ENCODE measurements at places on chromosomes 7 and 10. TPM values are rescaled to one million over a fixed set of nuclear protein-coding genes. Genes with fewer than 3 reads are reported as not detected.

DNA sequence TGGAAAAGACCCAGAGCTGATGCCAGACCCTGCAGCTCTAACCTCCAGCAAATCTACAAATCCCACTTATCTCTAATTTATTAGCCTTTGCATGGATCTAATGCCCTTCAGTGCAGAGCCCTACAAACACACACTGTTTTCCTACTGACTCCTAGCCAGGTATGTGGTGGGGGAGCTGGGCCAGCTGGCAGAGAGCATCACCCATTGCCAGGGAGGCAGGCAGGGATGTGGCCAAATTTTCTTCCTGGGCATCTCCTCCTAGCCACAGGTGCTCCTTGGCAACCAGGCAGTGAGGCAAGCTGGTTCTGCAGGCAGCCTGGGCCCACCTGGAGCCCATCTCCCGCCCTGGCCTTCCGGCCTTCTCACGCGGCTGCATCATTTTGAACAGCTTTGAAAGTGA is 55.9 kb upstream of the EMX2 start:
- H3K27ac ChIP-seq = no peak overlapping the region
- DNase-seq = no peak
- no peak overlapping the region for H3K4me3 ChIP-seq
- H3K27me3 ChIP-seq = peaks cover 27% of the 10 kb centered on the region
- H3K4me1 ChIP-seq = no peaks in the 10 kb centered on the region

- H3K4me1 ChIP-seq = peaks cover 71% of the 10 kb centered on the region
- peaks cover 1% of the 10 kb centered on the region for H3K27me3 ChIP-seq
- peak overlapping the region; percentile 91 for H3K27ac ChIP-seq
- H3K36me3 ChIP-seq = peaks cover 5% of the 10 kb centered on the region
- peak; percentile 91 for DNase-seq
- H3K4me3 ChIP-seq = peak overlapping the region; percentile 81
These were observed 30.6 kb upstream of the PFKFB3 start for GRCh38 chr10:6171881-6172695.

- H3K27me3 ChIP-seq = no peaks in the 10 kb centered on the region
- H3K4me3 ChIP-seq = no peak overlapping the region
- no peak overlapping the region for H3K27ac ChIP-seq
These were observed 116.9 kb downstream of the SVOPL start for GRCh38 chr7:138584283-138584682.

DNA sequence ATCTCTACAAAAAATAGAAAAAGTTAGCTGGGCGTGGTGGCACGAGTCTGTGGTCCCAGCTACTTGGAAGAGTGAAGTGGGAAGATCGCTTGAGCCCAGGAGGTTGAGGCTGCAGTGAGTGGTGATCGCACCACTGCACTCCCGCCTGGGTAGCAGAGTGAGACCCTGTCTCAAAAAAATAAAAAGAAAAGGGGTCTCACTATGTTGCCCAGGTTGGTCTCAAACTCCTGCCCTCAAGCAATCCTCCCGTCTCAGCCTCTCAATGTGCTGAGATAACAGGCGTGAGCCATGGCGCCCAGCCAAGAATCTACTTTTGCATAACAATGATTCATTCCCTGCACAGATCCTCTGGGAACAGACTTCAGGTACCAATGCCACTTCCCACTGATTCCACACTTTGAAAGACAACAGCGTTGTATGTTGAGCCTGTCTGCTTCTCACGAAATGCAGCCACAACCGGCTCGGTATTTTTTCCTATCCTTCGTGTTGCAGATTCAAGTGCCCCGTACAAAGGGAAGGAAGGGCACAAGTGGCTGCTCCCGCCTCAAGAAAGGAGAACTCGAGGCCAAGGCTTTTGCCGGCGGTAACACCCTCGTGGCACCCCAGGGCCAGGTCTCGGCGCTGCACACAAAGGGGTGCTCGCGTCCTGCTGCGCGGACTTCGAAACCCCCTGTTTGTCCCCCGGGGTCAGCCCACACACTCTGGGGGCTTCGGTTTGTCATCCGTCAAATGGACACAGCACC is 745 bp downstream of the DAGLB start:
- H3K36me3 ChIP-seq = peaks cover 43% of the 10 kb centered on the region
- H3K27me3 ChIP-seq = peaks cover 9% of the 10 kb centered on the region
- peak overlapping the region; percentile 97 for H3K27ac ChIP-seq
- peak; percentile 85 for DNase-seq

Gene RELN
- not detected for total RNA-seq

DNA sequence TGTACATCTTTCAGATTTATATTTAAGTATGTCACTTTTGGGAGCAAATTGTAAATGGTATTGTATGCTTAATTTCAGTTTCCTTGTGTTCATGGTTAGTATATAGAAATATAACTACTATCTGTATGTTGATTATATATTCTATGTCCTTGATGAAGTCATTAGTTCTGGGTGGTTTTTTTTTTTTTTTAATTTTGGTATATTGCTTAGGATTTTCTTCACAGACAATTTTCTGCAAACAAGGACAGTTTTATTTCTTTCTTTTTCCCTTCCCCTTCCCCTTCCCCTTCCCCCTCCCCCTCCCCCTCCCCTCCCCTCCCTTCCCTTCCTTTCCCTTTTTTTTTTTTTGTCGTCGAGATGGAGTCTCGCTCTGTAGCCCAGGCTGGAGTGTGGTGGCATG is 430.0 kb downstream of the TYW1 start:
- H3K4me1 ChIP-seq = no peaks in the 10 kb centered on the region
- H3K27me3 ChIP-seq = no peaks in the 10 kb centered on the region
- H3K27ac ChIP-seq = no peak overlapping the region
- no peaks in the 10 kb centered on the region for H3K36me3 ChIP-seq
- no peak for DNase-seq

GRCh38 chr10:107010531-107010930 is 154.0 kb downstream of the SORCS1 start:
- H3K4me3 ChIP-seq = no peak overlapping the region
- H3K4me1 ChIP-seq = no peaks in the 10 kb centered on the region
- H3K27me3 ChIP-seq = no peaks in the 10 kb centered on the region
- H3K27ac ChIP-seq = no peak overlapping the region

- H3K27ac ChIP-seq = peak overlapping the region; percentile 99
- no peaks in the 10 kb centered on the region for H3K36me3 ChIP-seq
- peak overlapping the region; percentile 82 for H3K4me3 ChIP-seq
- H3K4me1 ChIP-seq = peaks cover 64% of the 10 kb centered on the region
- DNase-seq = peak; percentile 97
These were observed 93.8 kb upstream of the SMNDC1 start for GRCh38 chr10:110398419-110399105.

Gene KIAA1217
- 2.1 TPM for total RNA-seq

DNA sequence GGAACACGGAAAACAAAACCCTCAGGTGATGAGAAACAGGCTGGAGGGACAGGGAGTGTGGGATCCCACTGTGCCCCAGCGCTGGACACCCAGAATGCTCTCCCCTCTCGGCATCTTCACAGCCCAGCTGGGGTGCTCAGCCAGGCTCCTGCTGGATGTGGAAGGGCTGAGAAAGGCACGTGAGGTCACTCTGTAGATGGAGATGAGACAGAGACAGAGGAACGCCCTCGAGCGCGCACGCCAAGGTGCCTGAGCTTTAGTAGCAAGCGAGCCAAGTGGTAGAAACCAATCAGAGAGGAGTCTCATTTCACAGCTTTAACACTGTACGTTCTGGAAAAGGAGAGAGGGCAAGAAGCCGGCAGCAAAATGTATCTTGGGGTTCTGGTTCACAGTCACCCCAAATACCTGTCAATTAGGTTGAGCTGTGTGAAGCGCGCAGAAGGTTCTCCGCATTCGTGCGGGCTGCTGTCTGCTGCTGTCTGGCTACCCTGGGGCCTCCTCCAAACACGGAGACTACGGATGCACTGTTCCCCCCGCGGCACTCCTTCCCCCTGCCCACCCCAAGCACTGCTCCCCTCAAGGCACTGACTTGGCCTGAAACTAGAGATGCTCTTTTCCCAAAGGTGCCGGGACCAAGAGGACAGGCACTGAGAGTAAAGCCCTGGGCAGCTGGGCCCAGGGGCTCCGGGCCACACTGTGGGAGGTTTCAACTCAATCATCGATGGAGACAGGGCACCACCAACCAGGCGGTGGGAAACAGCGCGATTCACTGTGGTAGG is 91.4 kb downstream of the ZRANB1 start:
- H3K36me3 ChIP-seq = peaks cover 19% of the 10 kb centered on the region
- peak overlapping the region; percentile 26 for H3K27ac ChIP-seq
- peaks cover 3% of the 10 kb centered on the region for H3K27me3 ChIP-seq
- H3K4me1 ChIP-seq = peaks cover 82% of the 10 kb centered on the region
- DNase-seq = no peak
- no peak overlapping the region for H3K4me3 ChIP-seq

Gene TMEM178B
- total RNA-seq = 7.2 TPM

DNA sequence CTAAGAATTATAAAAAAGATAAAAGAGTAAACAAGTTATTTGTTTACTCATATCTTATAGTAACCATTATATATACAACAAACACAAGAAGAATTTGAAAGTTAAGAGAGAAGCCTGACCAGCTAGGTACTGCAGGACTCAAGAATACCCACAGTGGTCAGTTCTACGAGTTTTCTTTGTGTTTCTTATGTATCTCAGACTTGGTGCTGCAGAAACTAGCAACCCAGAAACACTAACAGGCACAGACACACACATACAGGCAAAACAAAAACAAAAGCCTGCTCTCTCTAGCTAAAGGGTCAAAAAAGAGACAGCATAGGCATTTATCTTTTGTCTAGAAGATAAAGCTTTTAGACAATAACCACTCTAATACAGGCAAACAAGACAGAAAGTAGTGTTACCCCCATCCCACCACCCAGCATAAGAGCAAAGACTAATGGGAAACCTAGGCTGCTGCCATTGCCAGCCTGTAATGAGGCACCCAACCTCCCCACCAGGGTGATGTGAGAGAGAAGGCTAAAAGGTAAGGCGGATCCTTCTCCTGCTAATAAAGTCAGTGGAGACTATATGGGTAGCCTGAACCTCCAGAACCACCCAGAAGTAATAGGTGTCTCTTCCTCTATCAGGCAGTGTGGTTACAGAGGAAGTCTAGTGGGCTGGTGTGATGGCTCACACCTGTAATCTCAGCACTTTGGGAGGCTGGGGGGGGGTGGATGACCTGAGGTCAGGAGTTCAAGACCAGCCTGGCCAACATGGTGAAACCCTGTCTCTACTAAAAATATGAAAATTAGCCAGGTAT is 113.9 kb downstream of the DNAJC1 start:
- peaks cover 48% of the 10 kb centered on the region for H3K36me3 ChIP-seq
- H3K4me1 ChIP-seq = no peaks in the 10 kb centered on the region
- no peak for DNase-seq
- H3K4me3 ChIP-seq = no peak overlapping the region
- H3K27ac ChIP-seq = no peak overlapping the region
- H3K27me3 ChIP-seq = no peaks in the 10 kb centered on the region

DNA sequence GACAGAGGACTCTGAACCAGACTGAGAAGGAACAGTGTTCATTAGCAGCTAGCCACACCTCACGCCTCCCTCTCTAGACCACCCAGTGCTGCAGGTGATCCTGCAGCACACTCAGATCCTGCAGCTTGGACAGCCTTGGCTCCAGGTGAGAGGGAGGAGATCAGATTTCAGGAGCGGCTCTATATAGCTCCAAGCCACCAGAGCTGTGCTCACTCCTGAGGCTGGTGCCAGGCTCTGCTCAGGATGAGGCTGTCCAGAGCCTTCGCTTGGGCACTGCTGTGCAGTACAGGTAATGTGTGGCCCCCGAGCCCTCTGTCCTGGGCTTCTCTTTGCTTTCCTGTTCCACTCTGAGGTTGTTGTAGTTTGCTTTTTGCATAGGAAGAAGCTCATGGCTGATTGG is 42.4 kb downstream of the C10orf120 start:
- H3K36me3 ChIP-seq = no peaks in the 10 kb centered on the region
- no peak overlapping the region for H3K27ac ChIP-seq
- H3K27me3 ChIP-seq = peaks cover 9% of the 10 kb centered on the region
- H3K4me1 ChIP-seq = no peaks in the 10 kb centered on the region
- DNase-seq = no peak

DNA sequence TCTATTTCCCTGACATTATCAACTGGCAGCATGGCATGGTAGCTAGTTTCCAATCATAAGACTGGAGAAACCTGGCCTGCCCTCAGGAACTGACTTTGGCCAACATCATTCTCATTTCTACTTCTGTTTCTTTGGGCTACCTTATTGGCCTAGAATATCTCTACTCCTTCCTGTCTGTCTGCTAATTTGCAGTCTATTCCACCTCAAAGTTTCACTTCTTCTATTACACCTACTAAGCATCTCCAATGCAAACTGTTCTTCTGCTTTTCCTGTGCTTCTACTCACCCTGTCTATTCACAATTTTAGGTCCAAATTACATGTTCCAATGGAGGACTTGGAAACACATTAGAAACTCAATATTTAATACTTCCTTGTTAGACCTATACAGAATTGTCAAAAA is 65.6 kb downstream of the ZNF503 start:
- H3K27ac ChIP-seq = no peak overlapping the region
- no peaks in the 10 kb centered on the region for H3K4me1 ChIP-seq
- H3K36me3 ChIP-seq = no peaks in the 10 kb centered on the region
- DNase-seq = no peak
- peaks cover 23% of the 10 kb centered on the region for H3K27me3 ChIP-seq

GRCh38 chr10:69643779-69644657 is 14.0 kb downstream of the FAM241B start:
- H3K4me1 ChIP-seq = no peaks in the 10 kb centered on the region
- H3K27me3 ChIP-seq = peaks cover 38% of the 10 kb centered on the region
- no peak for DNase-seq
- H3K36me3 ChIP-seq = no peaks in the 10 kb centered on the region

DNA sequence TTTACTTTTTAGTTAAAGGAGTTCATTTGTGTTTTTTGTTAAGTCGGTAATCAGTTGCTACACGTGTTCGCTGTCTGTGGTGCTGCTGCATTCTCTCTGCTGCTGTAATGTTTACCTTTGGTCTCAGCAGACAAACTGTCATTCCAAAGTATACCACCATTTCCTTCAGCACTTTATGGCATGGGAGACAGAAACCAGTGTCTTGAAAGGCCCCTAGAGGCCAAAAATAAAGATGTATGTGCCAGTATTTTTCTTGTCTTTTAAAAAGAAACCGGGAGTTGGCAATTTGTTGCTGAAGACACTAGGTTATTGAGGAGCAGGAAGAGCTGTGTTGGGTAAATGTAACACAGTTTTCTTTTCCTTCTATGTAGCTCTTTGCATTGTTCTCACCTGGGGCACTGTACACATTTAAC is 24.1 kb downstream of the ZNF92 start:
- no peaks in the 10 kb centered on the region for H3K27me3 ChIP-seq
- peaks cover 54% of the 10 kb centered on the region for H3K36me3 ChIP-seq
- peak overlapping the region; percentile 24 for H3K27ac ChIP-seq
- peaks cover 27% of the 10 kb centered on the region for H3K4me1 ChIP-seq
- peak; percentile 7 for DNase-seq

- H3K27ac ChIP-seq = no peak overlapping the region
- H3K4me3 ChIP-seq = no peak overlapping the region
- H3K4me1 ChIP-seq = peaks cover 23% of the 10 kb centered on the region
- peaks cover 16% of the 10 kb centered on the region for H3K27me3 ChIP-seq
These were observed 2.2 kb upstream of the LANCL2 start for GRCh38 chr7:55362927-55363326.

DNA sequence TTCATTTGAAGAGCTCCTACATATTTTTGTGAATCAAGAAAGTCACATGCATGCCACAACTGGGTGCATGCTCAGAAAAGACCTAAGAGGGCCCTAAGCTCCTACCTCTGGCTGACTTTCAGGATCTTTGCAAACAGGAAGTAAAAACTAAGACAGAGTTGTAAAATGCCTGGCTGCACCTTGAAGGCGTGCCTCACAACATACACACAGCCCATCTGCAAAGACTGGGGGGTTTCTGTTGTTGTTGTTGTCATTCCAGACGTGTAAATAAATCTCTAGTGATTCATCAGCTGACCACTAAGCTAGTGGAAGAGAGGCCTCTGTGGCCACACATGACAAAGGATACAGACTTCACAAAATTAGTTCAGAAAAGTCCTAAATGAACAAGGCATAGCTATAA is 31.8 kb downstream of the SMURF1 start:
- H3K36me3 ChIP-seq = peaks cover 15% of the 10 kb centered on the region
- peak; percentile 35 for DNase-seq
- no peaks in the 10 kb centered on the region for H3K27me3 ChIP-seq
- H3K4me3 ChIP-seq = peak overlapping the region; percentile 22
- H3K27ac ChIP-seq = peak overlapping the region; percentile 54

Measured in HFFc6 (cell line).